ENCODE measurements at places on chromosomes 4 and X. TPM values are rescaled to one million over a fixed set of nuclear protein-coding genes. Genes with fewer than 3 reads are reported as not detected.

The BMX gene
- total RNA-seq, result not detected

The GPR50 gene
- total RNA-seq, result 0.42 TPM

The RAB9A gene
- total RNA-seq, result 14.2 TPM

DNA sequence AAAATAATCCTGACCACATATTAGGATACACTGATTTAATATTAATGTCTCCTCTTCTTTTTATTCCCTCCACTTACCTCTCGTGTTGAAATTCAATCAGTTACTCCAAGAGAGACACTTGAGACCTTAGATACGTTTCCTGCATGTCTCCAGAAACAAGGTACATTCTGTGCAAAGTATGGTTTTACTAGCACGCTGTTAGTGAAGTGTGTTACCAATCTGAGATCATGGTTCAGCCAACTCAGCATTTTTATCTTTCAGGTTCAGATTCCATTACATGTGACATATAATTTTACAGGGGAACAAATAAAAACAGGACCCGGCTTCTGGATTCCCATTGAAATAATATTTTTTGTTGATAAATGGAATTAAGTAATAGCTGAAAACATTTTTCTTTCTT, 32.2 kb downstream of the PDLIM5 start:
- no peak overlapping the region for H3K4me3 ChIP-seq
- peaks cover 7% of the 10 kb centered on the region for H3K4me1 ChIP-seq
- no peak overlapping the region for H3K27ac ChIP-seq
- DNase-seq, result no peak
- H3K36me3 ChIP-seq, result no peaks in the 10 kb centered on the region

GRCh38 chr4:34922325-34922724, 1322.0 kb downstream of the ARAP2 start:
- no peaks in the 10 kb centered on the region for H3K4me1 ChIP-seq
- no peak overlapping the region for H3K27ac ChIP-seq
- H3K27me3 ChIP-seq, result no peaks in the 10 kb centered on the region
- DNase-seq, result no peak
- no peaks in the 10 kb centered on the region for H3K36me3 ChIP-seq

GRCh38 chr4:5710961-5711478, at the start of gene EVC:
EVC (plus strand) TSS chr4:5711201; CDS start chr4:5711381, 180 bp downstream.
- H3K4me1 ChIP-seq, result peaks cover 7% of the 10 kb centered on the region
- peaks cover 9% of the 10 kb centered on the region for H3K36me3 ChIP-seq

DNA sequence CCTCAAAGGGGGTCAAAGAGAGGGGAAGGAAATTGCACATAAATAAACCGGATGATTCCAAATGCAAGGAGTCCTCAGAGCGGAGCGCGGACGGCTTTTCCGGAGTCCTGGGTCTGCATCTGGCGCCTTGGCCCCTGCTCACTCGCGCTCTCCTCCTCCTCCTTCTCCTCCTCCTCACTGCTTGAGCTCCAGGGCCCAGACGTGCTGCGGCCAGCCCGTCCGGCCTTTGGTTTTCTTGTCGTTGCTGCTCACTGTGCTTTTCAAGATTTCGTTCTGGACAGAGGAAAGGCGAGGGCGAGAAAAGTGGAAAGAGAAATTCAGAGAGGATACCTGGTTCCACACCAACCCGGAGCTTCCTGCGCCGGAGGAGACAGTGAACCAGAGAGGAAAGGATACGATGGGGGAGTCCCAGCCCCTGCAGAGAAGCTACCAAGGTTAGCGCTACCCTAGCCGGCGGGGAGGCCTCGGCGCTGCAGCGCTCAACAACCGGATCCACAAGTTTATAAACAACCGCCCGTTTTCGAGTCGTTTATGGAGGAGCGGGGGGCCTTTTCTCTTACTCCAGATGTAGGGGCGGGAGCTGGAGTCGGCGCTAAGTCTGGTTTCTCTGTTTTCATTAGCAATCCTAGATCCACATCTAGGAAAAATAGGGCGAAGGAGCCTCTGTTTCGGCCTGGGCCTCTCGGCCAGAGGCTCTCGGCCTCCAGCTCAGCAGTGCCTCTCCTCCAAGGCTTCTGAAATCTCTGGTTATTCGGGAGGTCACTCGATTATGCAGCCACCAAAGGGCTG, 2.7 kb downstream of the HAND2 start:
- no peak overlapping the region for H3K27ac ChIP-seq
- H3K4me1 ChIP-seq, result peaks cover 8% of the 10 kb centered on the region
- H3K36me3 ChIP-seq, result no peaks in the 10 kb centered on the region
- peaks cover 49% of the 10 kb centered on the region for H3K27me3 ChIP-seq
- DNase-seq, result peak; percentile 36

All from glutamatergic neuron (in vitro differentiated cells).